Thoracic aorta endothelial cell (primary cell): ENCODE measurements at places on chromosomes 3 and 15. TPM values are rescaled to one million over a fixed set of nuclear protein-coding genes. Genes with fewer than 3 reads are reported as not detected.

Gene ADGRG7
- not detected in 2 replicates for total RNA-seq

Gene CLDN1
- 0.07 and 0.27 TPM in 2 replicates for total RNA-seq

Gene MYLK
- total RNA-seq, result 17.8 and 41.6 TPM in 2 replicates

Gene HRG
- not detected in 2 replicates for total RNA-seq

Gene GDPGP1
- total RNA-seq, result 8.4 and 11.3 TPM in 2 replicates

Gene SPATA16
- not detected in 2 replicates for total RNA-seq

Gene CLRN1
- total RNA-seq, result not detected in 2 replicates

Gene PRC1
- total RNA-seq, result 194 and 268 TPM in 2 replicates

Gene STARD9
- 13.2 and 15.2 TPM in 2 replicates for total RNA-seq

Gene CCR3
- not detected in 2 replicates for total RNA-seq

Gene LDHAL6B
- total RNA-seq, result not detected in 2 replicates

Gene CLPX
- total RNA-seq, result 60.6 and 63.5 TPM in 2 replicates

Gene TNNC1
- total RNA-seq, result 0.27 TPM in 1 of 2 replicates, not detected in the other

Gene ARGFX
- not detected in 2 replicates for total RNA-seq

Gene CYP1A1
- 0.93 and 4.5 TPM in 2 replicates for total RNA-seq

Gene CYP19A1
- not detected in 2 replicates for total RNA-seq

Gene THAP10
- total RNA-seq, result 3.2 and 3.9 TPM in 2 replicates

Gene CATSPER2
- 2.1 and 2.4 TPM in 2 replicates for total RNA-seq

Gene CPLX3
- total RNA-seq, result not detected in 2 replicates

Gene GUCA1C
- total RNA-seq, result not detected in 2 replicates

Gene LRTM1
- total RNA-seq, result not detected in 2 replicates

Gene RTP1
- 0.13 TPM in 1 of 2 replicates, not detected in the other for total RNA-seq

Gene SACM1L
- 42.8 and 48.9 TPM in 2 replicates for total RNA-seq

Gene DIS3L
- 23.5 and 53.4 TPM in 2 replicates for total RNA-seq

Gene MB21D2
- 8.9 and 9.6 TPM in 2 replicates for total RNA-seq

Gene TRIP4
- total RNA-seq, result 16.6 and 19.3 TPM in 2 replicates

Gene TRIM71
- not detected in 2 replicates for total RNA-seq

Gene ACAN
- total RNA-seq, result 0.22 and 0.40 TPM in 2 replicates

Gene DPPA4
- total RNA-seq, result not detected in 2 replicates

Gene FBXW12
- total RNA-seq, result not detected in 2 replicates

Gene OR5K2
- not detected in 2 replicates for total RNA-seq

Gene CYP1A2
- not detected in 2 replicates for total RNA-seq

Gene GPR176
- total RNA-seq, result 46.4 and 71.3 TPM in 2 replicates

Gene RASGRP1
- total RNA-seq, result 0.07 and 0.13 TPM in 2 replicates

Gene CORO2B
- total RNA-seq, result 3.7 and 8.0 TPM in 2 replicates

Gene TMCO5A
- not detected in 2 replicates for total RNA-seq

Gene RPL32
- 1,082 and 1,264 TPM in 2 replicates for total RNA-seq

Gene TM6SF1
- 20.4 and 42.3 TPM in 2 replicates for total RNA-seq

Gene CFAP100
- total RNA-seq, result not detected in 2 replicates

Gene SLC24A5
- total RNA-seq, result 0.07 TPM in 1 of 2 replicates, not detected in the other

Gene MED12L
- total RNA-seq, result 0.57 and 0.66 TPM in 2 replicates

Gene SPESP1
- 2.1 and 3.4 TPM in 2 replicates for total RNA-seq

Gene C3orf85
- not detected in 2 replicates for total RNA-seq

Gene SCAMP5
- total RNA-seq, result 8.2 and 16.9 TPM in 2 replicates

Gene NKIRAS1
- 7.3 and 9.2 TPM in 2 replicates for total RNA-seq

Gene GOLGA8J
- total RNA-seq, result not detected in 2 replicates

Gene PLCB2
- total RNA-seq, result 0.40 and 21.8 TPM in 2 replicates

Gene VGLL3
- 2.1 and 3.7 TPM in 2 replicates for total RNA-seq

Gene ZMYND10
- total RNA-seq, result 0.07 and 0.13 TPM in 2 replicates

Gene PLA2G4E
- not detected in 2 replicates for total RNA-seq

Gene PLSCR4
- 63.7 and 129 TPM in 2 replicates for total RNA-seq
